ENCODE measurements at places on chromosomes 1 and 21. TPM values are rescaled to one million over a fixed set of nuclear protein-coding genes. Genes with fewer than 3 reads are reported as not detected.
A peak's percentile ranks its signal among the peaks of the same experiment; 100 is the strongest.

- DNase-seq = no peak
Measured at GRCh38 chr1:147217141-147217540, 8.0 kb downstream of the FMO5 start.

GRCh38 chr1:16175610-16176553 lies 20.0 kb upstream of the EPHA2 start:
- DNase-seq = peak; percentile 91

The FAM151A gene
- total RNA-seq = not detected

The UBASH3A gene
- 0.21 TPM for total RNA-seq

DNA sequence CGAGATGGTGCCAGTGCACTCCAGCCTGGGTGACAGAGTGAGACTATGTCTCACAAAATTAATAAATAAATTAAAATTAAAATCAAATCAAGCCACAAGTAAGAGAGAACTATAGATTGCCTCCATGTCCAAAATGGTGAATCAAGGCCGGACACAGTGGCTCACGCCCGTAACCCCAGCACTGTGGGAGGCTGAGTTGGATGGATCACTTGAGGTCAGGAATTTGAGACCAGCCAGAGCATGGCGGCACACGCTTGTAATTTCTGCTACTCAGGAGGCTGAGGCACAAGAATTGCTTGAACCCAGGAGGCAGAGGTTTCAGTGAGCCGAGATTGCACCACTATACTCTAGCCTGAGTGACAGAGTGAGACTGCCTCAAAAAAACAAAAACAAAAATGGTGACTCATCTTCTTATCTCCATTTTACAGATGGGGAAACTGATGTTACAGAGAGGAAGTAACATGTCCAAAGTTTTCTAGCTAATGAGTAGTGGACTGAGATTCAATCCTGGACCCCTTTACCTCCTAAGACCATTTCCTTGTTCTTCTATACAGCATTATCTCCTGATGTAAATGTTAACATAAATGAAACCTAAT lies 99.0 kb upstream of the HNRNPU start:
- DNase-seq = no peak

The HLX gene
- 11.6 TPM for total RNA-seq

The SPATA45 gene
- not detected for total RNA-seq

The FNDC5 gene
- total RNA-seq = 184 TPM

DNA sequence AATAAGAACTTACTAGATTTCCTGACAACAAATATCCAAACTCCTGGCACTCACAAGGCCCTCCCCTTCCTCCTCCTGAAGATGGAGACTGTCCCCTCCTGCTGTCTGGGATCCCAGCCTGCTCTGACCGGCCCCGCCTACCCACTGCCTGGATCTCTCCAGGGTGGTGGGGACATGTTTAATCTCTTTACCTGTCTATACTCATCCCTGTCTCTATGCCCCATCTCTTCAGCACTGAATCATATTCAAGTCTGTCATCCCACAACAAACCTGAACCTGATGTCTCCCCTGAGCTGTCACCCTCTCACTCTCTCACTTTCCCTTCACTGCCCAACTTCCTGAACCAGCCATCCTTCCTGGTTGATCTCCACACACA lies 22.1 kb downstream of the MATN1 start:
- no peak for DNase-seq

DNA sequence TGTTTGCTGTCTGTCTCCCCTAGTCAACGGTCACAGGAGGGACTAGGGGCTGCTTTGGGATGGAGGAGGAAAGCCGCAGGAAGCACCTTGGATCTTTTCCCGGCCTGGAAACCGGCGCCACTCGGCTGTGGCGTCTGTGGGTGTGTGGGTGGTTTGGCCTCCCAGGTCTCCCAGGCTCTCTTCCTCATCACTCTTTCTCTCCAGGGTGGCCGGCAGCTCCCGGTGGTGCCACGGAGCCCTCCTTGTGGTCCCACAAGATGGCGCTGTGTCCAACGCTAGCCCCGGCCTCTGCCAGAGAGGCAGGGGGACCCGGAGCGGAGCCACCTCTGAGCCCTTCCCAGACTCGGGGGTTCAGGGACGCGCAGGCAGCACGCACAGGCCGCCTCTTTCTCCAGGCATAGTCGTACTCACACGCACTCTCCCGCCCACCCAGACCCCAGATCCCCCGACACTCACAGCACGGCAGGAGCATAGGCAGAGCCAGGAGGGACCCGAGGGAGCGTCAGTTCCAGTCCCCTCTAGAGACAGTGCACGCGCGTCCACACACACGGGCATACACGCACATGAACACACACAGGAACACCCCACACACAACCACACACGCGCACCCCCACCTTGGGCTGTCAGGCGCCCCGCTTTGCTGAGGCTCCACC lies 31.2 kb downstream of the CDCP2 start:
- DNase-seq = peak; percentile 89

GRCh38 chr1:40409467-40409866 lies 35.9 kb downstream of the SMAP2 start:
- no peak for DNase-seq

The FMO1 gene
- not detected for total RNA-seq

DNA sequence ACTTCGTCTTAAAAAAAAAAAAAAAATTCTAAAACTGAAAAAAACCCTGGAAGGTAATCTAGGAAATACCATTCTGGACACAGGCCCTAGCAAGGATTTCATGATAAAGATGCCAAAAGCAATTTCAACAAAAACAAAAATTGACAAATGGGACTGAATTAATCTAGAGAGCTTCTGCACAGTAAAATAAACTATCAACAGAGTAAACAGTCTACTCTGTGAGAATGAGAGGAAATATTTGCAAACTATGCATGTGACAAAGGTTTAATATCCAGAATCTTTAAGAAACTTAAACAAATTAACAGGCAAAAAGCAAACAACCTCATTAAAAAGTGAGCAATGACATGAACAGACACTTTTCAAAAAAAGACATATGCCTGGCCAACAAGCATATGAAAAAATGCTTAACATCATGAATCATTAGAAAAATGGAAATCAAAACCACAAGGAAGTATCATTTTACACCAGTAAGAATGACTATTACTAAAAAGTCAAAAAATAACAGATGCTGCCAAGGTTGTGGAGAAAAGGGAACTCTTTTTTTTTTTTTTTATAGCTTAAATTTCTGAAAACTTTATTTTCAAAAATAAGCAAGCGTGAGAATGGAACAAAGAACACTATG lies 29.4 kb upstream of the RNPC3 start:
- no peak for DNase-seq

- DNase-seq = no peak
Measured at GRCh38 chr1:151829352-151830046, 2.1 kb downstream of the RORC start.

DNA sequence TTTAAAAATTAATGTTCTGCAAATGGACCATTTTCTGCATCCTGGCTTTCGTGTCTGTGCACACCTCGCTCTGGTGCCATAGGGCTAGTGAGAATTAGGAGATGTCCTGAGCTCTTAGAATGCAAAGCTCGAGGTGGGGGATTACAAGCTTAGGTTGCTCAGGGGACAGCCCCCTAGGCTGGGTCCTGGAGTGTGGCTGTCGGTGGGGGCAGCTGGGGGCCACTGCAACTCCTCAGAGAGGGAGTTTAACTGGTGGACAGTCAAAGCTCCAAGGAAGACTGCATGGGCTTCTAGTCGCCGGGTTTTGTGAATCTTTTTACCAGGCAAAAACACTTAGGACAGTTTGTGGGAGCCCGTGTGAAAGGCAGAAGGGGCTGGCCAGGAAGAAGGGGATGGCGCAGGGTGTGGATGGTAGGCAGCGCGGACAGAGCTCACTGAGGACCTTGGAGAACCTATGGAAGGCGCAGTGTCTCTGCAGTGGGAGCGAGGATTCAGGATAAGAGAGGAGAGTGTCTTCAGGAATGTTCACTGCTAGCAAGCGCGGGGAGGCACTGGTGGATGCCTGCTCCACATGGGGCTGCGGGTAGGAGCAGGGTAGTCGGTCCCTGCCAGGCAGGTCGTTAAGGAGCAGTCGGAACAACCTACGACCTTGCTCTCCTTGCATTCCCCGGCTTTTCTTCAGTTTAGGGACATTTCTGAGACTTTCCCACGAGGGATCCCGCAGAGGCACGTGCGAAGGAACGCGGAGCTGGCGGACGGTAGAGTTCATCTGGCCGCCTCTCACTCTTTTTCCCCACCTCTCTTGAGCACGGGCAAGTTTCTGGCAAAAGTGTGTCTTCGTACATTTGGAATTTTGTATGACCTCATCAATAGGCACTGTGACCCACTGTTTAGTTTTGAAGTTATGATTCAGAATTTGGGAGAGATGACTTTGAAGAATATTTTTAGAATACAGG lies 12.9 kb upstream of the KCNE1 start:
- DNase-seq = no peak

- DNase-seq = peak; percentile 46
Measured at GRCh38 chr1:116325922-116326321, 47.1 kb upstream of the ATP1A1 start.

DNA sequence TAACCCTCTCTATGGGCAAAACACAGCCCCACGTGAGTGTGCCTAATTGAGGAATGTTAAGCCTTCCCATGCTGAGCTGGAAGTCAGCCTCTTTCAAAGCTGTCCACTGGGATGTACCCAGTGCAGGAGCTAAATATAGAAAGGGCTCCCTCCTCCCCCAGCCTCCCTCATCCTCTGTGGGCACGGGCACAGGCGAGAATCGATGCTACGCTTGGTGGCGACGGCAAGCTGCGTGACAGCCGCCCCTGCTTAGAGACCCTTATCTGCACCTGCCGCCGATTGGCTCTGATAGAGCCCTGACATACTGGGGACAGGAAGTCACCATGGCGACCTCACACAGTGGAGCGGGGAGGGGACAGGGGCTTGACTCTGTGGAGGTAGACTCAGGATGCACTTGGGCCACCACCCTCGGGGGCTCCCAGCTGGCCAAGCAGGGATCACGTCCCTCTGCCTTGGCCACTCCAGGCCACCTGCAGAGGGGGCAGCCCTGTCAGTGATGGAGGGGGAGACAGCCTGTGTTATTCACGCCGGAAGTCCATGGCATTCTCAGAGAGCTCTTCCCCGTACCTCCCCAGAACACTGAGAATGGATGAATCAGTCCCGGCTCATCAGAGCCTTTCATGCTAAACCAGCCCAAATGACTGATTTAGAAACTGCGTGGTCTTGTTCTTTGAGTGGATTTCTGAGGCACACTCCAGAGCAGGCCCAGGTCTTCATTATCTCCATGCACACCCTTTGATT lies 84.8 kb downstream of the KCND3 start:
- DNase-seq = no peak

The HSD11B1 gene
- total RNA-seq = 1.4 TPM

DNA sequence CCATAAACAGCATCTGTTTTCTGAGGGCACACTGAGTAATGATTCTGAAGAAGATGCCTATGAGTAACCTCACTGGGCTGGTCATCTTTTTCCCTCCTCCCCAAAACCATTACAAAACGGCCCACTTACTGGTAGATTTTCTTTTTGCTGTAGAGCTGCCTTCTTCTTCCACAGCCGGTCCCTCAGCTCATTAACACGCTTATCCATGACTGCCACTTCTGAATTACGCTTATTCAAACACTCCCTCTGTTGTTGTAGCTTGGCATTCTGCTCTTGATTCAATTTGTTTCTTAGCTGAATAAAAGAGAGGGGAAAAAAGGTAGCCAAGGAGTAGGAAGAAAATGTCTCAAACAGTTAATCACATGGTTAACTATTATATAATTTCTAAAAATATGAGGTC lies 43.1 kb downstream of the TP53BP2 start:
- DNase-seq = no peak

GRCh38 chr1:47679826-47680225 lies 242.0 kb downstream of the FOXD2 start:
- DNase-seq = no peak

GRCh38 chr1:41512701-41513382 lies 28.4 kb upstream of the EDN2 start:
- DNase-seq = peak; percentile 34

GRCh38 chr1:8097077-8097799 lies 71.1 kb upstream of the ERRFI1 start:
- DNase-seq = no peak

All from psoas muscle (tissue), 8 donors.